ENCODE measurements at places on chromosomes 7 and 10. TPM values are rescaled to one million over a fixed set of nuclear protein-coding genes. Genes with fewer than 3 reads are reported as not detected.

The RASA4B gene
- 1.5 TPM for total RNA-seq

The CLRN3 gene
- 0.11 TPM for total RNA-seq

The PPP1R3C gene
- 1.2 TPM for total RNA-seq

The CNPY1 gene
- not detected for total RNA-seq

The DHX32 gene
- total RNA-seq = 33.5 TPM

The LGI1 gene
- not detected for total RNA-seq

The SPDYE16 gene
- not detected for total RNA-seq

The JAKMIP3 gene
- total RNA-seq = 0.07 TPM

The CTAGE4 gene
- total RNA-seq = 0.07 TPM

The SORBS1 gene
- total RNA-seq = 3.9 TPM

The ODAD2 gene
- total RNA-seq = 0.32 TPM

The PIK3CG gene
- total RNA-seq = 12.2 TPM

The HTR5A gene
- not detected for total RNA-seq

The CACNA2D1 gene
- total RNA-seq = 61.4 TPM

The CYP26C1 gene
- total RNA-seq = 0.33 TPM

The CD36 gene
- 0.26 TPM for total RNA-seq

The OR6V1 gene
- total RNA-seq = not detected

The GRID2IP gene
- total RNA-seq = 0.04 TPM

The SPOCK2 gene
- total RNA-seq = 0.20 TPM

The DLX6 gene
- not detected for total RNA-seq

The DOCK4 gene
- 198 TPM for total RNA-seq

The SRRM3 gene
- total RNA-seq = 0.53 TPM

The CYP2C19 gene
- total RNA-seq = not detected

The GIMAP1 gene
- total RNA-seq = 13.5 TPM

The SHH gene
- total RNA-seq = 0.20 TPM

The NPTX2 gene
- total RNA-seq = 0.26 TPM

The SLC25A40 gene
- 4.3 TPM for total RNA-seq

The NKX2-3 gene
- total RNA-seq = 0.07 TPM

The GPR141 gene
- not detected for total RNA-seq

The PALD1 gene
- total RNA-seq = 90.4 TPM

The CRHR2 gene
- not detected for total RNA-seq

The WIPF3 gene
- not detected for total RNA-seq

The CFAP70 gene
- total RNA-seq = 0.28 TPM

The BAIAP2L1 gene
- 0.04 TPM for total RNA-seq

The ADAM22 gene
- 1.5 TPM for total RNA-seq

The SLC29A4 gene
- total RNA-seq = 2.7 TPM

The UCMA gene
- total RNA-seq = not detected

The MRC1 gene
- total RNA-seq = 2.4 TPM

The MBLAC1 gene
- 3.0 TPM for total RNA-seq

The C7orf25 gene
- total RNA-seq = 5.3 TPM

The HOXA3 gene
- total RNA-seq = 0.66 TPM

The LIPF gene
- not detected for total RNA-seq

The STAG3 gene
- 0.42 TPM for total RNA-seq

The ATP6V0A4 gene
- total RNA-seq = 0.04 TPM

The TAS2R3 gene
- total RNA-seq = 0.46 TPM

The CYP3A4 gene
- total RNA-seq = not detected

The ZNF804B gene
- total RNA-seq = not detected

The GNGT1 gene
- not detected for total RNA-seq

The DIP2C gene
- total RNA-seq = 5.1 TPM

The LFNG gene
- total RNA-seq = 8.6 TPM

The TRIM50 gene
- not detected for total RNA-seq

The SPACDR gene
- 1.2 TPM for total RNA-seq

The AQP1 gene
- total RNA-seq = 6.4 TPM

The ATOH7 gene
- total RNA-seq = not detected

The SNX10 gene
- total RNA-seq = 0.39 TPM

The NUDCD3 gene
- total RNA-seq = 151 TPM

The IDI2 gene
- total RNA-seq = not detected

The KIN gene
- 5.7 TPM for total RNA-seq

The PRPF18 gene
- 29.6 TPM for total RNA-seq

All from pulmonary artery endothelial cell (primary cell).